ENCODE measurements at places on chromosomes 2 and 18. TPM values are rescaled to one million over a fixed set of nuclear protein-coding genes. Genes with fewer than 3 reads are reported as not detected.

GRCh38 chr18:69626643-69627242 lies 226.1 kb downstream of the DOK6 start:
- DNase-seq: no peak

GRCh38 chr18:57640236-57640635 lies 18.6 kb upstream of the NARS1 start:
- no peak for DNase-seq

DNA sequence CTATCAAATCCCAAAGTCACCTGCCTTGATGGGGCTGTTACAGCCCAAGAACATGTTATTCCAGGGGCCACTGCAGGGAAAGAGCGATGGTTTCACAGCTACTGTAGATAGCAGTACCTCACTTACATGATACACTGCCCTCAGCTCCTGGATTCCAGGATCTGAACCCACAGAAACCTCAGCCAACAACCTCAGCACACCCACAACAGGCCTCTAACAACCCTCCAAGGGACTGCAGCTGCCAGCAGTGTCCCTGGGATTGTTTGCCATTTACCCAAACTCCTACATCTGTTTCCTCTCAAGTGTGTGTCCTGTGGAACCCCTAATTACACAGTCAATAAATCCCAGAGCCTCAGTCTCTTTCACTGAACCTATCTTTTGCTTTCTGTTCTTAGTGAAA lies 28.2 kb downstream of the OSBPL1A start:
- DNase-seq: no peak

Gene TRABD2A
- 85.5 TPM for total RNA-seq

DNA sequence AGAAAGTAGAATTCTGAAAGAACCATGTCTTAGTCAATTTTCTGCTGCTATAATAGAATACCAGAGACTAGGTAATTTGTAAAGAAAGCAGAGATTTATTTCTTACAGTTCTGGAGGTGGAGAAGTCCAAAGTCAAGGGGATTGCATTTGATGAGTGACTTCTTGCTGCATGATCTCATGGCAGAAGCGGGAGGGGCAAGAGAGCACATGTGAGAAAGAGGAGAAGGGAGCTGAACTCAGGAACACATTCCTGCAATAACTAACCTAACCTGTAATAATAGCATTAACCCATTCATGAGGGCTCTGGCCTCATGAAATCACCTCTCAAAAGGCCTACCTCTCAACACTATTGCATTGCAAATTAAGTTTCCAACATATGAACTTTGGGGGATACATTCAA lies 797.5 kb upstream of the POU3F3 start:
- DNase-seq: no peak

DNA sequence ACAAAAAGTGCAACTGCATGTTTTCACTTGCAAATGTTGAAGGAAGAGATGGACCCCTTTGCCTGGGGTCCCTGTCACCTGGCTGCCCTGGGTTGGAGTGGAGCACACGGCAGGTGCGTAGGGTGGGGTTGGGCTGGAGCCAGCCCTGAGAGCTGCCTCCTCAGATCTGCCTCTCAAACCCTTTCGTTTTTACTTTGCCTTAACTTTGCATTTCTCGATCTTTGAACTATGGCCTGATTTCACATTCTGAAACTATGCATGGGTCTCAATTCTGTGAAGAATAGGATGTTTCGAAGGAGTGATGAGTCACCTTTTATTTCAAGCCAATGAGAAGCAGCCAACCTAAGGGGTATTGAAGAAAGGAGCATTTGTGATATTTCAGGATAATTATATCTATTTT lies 132.8 kb downstream of the ACOXL start:
- DNase-seq: no peak

Data from activated naive CD8-positive, alpha-beta T cell treated with anti-CD3 and anti-CD28 coated beads, Interleukin-2, amount 10 ng/mL, durations not matched to agents 7 days and 5 days (primary cell).